Activated CD4-positive, alpha-beta T cell treated with anti-CD3 and anti-CD28 coated beads, Interleukin-2, amount 10 ng/mL, durations not matched to agents 24 days and 14 days (primary cell): ENCODE measurements at places on chromosomes 5 and 9. TPM values are rescaled to one million over a fixed set of nuclear protein-coding genes. Genes with fewer than 3 reads are reported as not detected.

DPM2 gene
- 62.7 and 65.1 TPM in 2 replicates for total RNA-seq

BNC2 gene
- not detected in 2 replicates for total RNA-seq

GRCh38 chr5:55037046-55037771 is 13.2 kb downstream of the GZMK start:
- H3K27ac ChIP-seq: peak overlapping the region; percentile 85
- H3K36me3 ChIP-seq: peaks cover 24% of the 10 kb centered on the region
- peak; percentile 90 for DNase-seq
- H3K27me3 ChIP-seq: no peaks in the 10 kb centered on the region
- H3K4me1 ChIP-seq: peaks cover 47% of the 10 kb centered on the region

ARSB gene
- 11.5 and 12.4 TPM in 2 replicates for total RNA-seq

DNA sequence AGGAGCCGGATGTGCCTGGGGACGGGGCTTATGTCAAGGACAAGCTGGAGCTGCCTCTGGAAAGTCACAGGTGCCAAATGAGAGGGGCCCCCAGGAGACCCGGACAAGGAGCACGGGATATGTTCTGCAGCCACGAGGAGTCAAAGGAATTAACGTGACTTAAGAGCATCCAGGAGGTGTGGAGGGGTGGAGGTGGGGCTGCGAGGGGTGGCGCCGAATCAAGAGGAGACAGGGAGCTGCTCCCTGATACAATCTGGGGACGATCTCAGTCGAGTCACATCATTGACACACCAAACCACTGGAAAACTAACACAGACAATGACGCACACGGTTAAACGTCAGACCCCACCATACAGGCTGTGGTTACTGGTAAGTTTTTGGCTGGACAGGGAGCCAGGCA is 10.4 kb downstream of the CCDC127 start:
- no peak overlapping the region for H3K4me3 ChIP-seq
- H3K36me3 ChIP-seq: peaks cover 27% of the 10 kb centered on the region
- H3K27me3 ChIP-seq: no peaks in the 10 kb centered on the region
- peaks cover 6% of the 10 kb centered on the region for H3K4me1 ChIP-seq

- peaks cover 31% of the 10 kb centered on the region for H3K36me3 ChIP-seq
- H3K27ac ChIP-seq: no peak overlapping the region
- H3K4me3 ChIP-seq: no peak overlapping the region
- no peak for DNase-seq
Observed at GRCh38 chr9:5354184-5354583, 14.5 kb upstream of the RLN1 start.

MCC gene
- 1.0 and 1.1 TPM in 2 replicates for total RNA-seq

DNA sequence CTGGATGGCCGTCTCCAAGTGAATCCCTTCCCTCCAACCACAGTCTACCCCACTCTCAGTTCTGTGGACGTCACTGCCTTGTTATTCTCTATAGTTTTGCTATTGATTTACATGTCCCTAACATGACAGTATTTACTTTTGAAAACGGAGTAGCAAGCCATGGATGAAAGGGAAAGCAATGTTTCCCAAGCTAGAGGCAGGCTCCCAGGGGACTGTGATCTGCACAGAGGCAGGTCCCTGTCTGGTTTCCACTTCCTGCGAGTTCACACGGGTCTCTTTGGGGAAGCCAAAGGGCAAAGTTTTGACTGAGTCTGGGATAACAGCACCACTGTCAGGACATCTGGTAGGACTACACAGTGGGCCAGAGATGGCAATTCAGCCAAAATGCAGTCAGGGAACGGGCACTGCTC is 12.7 kb downstream of the C9orf153 start:
- no peaks in the 10 kb centered on the region for H3K27me3 ChIP-seq
- no peak for DNase-seq
- peaks cover 2% of the 10 kb centered on the region for H3K4me1 ChIP-seq

DNA sequence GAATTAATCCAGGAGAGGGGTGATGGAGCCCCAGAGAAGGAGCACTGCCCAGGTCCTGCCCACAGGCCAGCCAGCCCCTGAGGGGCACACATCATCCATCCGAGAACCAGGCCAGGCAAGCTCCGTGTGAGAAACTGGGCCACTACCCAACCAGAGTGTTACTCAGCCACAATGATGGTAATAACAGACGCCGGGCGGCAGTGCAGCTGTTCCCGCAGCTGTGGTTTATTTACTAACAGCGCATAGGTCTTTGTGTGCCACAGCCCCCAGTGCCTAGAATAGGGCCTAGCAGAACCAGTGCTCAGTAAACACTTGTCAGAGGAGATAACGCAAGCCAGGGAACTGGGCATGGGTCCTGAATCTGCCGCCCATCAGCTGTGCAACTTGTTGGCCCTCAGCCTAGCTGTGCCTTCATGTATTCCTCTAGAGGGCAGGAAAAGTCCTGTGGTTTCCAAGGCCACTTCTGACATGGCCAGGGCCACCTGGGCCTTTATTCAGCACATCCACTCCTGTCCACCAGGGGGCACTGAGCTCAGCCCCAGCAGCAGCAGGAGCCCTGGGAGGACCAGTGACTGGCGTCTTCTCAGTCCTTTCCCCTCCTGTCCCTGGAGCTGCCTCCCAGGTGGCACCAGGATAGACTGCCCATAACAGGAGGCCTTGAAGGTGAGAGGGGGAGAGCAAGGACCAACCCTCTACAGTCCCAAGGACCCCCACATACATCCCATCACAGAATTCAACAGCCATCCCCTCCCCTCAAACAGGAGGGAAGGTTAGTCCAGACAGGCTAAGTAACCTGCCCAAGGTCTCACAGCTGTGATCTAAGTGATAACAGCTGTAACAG is 2.1 kb downstream of the MXD3 start:
- peak; percentile 93 for DNase-seq
- H3K36me3 ChIP-seq: peaks cover 29% of the 10 kb centered on the region
- H3K4me1 ChIP-seq: peaks cover 45% of the 10 kb centered on the region
- H3K4me3 ChIP-seq: peak overlapping the region; percentile 78
- H3K27me3 ChIP-seq: no peaks in the 10 kb centered on the region

DDX46 gene
- 83.8 and 89.4 TPM in 2 replicates for total RNA-seq
